ENCODE measurements at places on chromosomes 5 and 9.

DNA sequence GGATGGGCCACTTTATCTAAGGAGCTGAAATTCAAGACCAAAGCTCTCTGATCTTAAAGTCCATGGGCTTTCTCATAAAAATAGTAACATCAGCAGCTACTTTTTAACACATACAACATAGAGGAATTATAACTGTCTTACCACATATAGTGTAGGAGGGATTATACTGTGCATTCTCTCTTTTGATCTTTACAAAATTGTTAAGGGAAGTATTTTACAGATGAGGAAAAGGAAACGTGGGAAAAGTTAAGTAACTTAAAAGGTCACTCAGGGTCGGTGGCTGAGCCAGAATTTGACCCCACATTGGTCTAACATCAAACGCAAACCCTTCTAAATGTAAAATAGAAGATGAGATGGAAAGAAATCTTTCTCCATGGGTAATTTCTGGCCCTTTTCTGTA is 38.4 kb downstream of the ZNF608 start:
- no peak for DNase-seq

GRCh38 chr5:125232779-125233230 is 486.4 kb upstream of the ZNF608 start:
- DNase-seq: no peak

DNA sequence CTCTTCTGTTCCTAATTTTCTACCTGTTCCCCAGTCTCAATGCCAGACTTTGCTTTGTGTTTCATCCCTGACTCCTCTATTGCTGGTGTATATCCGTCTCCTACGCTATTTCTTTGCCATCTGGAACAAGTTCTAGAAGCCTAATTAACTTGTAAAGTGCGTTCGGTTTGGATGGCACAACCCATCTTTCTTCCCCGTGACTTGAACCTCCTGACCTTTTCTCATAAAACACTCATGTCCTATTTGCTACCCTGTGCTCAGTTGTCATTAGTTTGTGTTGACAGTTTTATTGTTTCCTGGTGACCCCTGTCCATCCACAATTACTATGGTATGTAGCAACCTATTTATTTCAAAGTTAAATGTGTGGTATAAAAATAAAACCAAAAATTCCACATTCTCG is 323.5 kb downstream of the TLE4 start:
- DNase-seq: no peak

GRCh38 chr9:18216376-18216775 is 257.6 kb upstream of the ADAMTSL1 start:
- DNase-seq: no peak

GRCh38 chr9:108637340-108637739 is 218.4 kb downstream of the ACTL7B start:
- DNase-seq: peak; percentile 51

DNA sequence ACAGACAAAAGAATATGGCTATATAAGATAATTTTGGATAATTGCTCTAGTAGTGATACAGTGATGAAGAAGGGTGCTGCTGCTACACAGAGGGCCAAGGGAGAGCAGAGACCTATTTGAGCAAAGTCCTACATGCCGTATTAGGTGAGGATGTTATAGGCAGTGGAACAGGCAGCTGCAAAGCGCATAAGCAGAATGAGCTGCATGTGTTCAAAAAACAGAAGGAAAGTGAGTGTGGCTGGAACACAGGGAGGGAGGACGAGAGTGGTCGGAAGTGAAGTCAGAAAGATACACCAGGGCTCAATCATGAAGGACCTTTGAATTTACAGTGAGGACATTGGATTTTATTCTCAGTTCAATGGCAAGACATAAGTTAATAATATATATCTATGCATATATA is 35.4 kb downstream of the ITGA2 start:
- DNase-seq: no peak
